Hematopoietic multipotent progenitor cell treated with erythropoietin and hydrocortisone succinate and interleukin-3 and kit ligand, for 15 days (in vitro differentiated cells): ENCODE measurements at places on chromosomes 5 and 9.

DNA sequence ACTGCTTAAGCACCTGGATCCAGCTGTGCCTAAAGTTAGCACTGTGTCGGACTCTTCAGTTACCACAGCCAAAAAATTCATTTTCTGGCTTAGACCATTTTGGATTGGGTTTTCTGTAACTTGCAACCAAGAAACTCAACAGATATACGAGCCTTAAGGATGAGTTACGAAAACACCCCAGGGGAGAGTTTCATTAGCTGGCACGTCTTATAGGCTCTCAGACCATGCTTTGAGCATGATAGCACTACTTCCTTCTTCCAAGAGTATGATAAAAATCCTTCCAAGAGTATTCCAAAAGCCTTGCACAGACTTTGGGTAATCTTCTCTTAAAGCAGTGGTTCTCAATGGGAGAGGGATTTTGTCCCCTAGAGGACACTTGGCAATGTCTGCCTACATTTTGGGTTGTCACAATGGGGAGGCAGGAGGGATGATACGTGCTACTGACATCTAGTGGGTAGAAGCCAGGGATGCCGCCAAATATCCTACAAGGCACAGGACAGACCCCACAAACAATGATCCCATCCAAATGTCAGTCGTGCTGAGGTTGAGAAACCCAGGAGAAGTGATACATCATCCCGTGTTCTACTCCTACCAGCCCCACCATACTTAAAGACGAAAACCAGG is 64.8 kb downstream of the SMIM23 start:
- peak; percentile 28 for DNase-seq

DNA sequence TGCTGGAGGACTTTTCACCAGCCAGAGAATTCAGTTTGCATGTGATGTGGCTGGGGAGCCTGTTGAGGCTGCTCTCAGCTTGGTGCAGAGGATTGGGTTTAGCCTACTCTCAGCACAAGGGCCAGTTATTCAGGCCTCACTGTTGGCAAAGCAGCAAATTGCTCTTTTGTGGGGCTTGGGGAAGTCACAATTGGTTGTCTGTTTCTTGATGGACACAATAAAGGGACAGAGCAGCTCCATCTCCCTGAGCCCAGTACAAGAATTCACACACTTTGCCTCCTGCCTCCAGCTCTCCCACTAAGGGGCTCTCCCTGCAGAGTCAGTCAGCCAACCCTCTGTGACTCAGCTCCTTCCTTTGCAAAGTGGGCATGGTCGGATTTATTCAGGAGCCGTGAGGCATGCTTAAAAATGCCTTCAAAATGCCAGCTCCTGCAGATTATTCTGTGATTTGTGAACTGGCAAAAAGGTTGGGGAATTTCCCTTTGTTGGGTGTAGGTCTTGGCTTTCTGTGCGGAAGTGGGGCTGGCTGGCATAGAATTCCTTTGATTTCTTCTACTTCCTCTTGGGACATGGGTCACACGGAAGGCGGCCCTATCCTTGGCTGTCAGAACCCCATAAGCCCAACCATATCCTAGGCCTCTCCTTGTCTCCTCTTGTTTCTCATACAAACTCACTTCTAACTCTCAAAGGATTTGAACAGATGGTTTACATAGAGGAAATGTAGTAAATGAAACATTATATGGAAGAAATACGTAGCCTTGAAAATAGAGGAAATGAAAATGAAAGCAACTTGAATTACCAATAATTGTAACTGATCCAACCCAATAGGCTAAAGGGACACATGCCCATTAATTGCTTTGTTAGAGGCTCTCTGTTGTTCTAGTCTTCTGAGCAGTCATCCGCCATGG is 118.7 kb upstream of the CD180 start:
- no peak for DNase-seq

DNA sequence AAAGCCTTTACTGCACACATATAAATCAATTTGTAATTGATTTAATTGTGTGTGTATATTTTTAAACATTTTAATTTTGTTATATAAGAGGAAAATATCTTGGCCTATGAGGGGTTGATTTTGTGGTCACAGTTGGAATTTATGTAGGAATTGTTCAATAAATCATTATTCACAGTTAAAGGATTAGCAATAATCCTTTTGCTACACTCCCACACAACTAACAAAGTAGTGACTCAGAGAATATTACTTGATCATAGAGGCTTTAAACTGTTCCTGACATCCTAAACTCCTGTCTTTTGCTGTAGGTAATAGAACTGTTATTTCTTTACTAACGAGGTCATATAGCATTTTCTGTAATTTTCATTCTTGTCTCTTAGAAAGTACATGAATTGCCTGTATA is 95.5 kb downstream of the ZCCHC7 start:
- no peak for DNase-seq

DNA sequence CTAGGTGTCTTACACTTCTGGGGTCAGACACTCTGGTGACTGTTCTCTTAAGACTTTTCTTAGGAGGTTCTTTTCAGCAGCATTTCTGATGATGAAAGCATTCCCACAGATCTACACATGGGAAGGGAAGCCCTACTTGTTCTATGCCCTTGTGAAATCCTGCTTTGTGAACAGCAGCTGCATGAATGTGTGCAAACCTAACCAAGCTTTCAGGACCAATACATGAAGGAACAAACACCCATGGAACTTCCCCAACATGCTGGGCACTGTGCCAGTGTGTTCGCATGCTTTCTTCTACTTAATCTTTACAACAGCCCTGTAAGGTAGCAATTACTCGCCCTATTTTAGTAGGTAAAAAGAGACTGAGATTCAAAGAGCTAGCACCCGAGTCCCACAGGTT is 439.9 kb upstream of the KLF4 start:
- no peak for DNase-seq

- DNase-seq, result no peak
Observed at GRCh38 chr5:128213340-128213739, 129.8 kb downstream of the SLC12A2 start.

DNA sequence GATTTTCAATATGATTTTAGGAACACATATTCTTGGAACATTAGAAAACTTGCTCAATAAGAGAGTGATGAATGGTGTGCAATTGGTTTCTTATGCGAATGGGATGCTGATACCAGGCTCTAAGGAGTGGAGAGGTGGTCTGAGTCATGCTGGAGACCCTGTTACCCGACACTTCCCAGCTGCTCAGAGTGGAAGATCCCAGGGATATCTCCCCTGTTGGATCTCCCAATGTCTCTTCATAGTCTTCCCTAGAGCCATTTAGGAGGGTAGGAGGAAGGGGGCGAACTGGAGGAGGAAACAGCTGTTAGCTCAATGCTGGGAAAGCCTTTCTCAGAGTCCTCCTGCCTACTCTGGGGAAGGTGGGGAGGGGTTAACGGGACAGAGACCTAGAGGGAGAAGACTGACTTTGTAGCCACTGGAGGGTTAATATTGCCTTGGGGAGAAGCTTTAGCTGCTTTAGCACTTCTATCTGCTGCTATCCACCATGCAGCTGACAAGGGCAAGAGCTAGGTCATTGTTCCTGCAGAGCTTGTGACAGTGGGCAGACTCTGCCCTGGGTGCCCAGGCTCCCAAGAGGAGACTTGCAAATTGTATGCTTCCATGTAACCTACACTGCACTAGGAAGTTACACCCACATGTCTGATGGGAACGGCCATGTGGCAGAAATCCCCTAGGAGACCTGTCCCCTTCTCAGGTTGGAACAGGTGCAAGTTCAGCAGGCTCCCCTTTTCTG is 301.0 kb downstream of the GADD45G start:
- DNase-seq, result no peak

DNA sequence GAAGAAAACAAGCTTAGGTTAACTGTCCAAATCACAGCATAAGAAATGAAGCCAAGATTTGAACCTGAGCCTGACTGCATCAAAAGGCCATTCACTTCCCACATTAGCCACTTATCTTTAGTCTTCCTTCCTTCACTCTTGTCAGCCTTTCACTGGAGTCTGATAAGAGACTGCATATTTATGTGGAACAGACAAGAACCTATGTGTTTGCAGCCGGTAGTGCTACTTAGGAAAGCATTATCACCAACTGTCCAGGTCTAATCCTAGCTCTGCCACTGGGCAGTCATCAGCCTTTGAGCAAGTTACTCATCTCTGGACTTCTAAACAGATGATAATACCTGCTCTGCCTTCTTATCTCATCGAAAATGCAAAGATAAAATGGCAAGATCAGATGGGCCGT is 12.1 kb upstream of the ATP6V0E1 start:
- DNase-seq, result no peak

DNA sequence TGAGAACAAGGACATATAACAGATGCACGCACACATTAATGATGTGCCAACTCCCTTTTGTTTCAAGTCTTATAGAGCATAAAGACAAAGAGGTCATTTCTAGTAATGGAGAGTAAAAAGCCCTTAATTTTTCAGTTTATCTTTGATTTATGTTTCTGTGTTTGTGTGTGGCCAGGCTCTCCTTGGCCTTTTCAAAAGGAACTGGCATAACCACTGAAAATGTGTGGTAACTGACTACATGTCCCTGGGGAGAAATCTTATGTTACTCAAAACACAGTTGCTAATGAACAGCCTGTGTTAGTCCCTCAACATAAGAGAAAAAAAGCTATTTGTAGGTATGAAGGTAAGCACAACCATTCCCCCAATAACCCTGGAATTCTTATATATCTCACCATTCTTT is 47.6 kb upstream of the SHOC1 start:
- no peak for DNase-seq

DNA sequence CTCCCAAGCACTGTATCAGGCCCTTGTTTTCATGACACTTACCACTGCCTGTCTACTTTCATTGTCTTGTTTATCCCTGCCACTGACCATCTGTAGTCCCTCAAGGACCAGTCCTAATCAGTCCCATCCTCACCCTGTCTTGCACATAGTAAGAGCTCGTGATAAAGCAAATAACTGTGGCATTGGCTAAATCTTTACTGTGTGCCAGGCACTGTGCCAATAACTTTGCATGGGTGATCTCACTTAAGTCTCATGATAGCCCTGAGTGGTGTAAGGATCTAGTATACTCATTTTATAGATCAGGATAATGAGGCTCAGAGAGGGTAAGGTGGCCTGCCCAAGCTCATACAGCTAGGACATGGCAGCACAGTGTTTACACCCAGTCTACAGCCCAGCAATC is 5.6 kb downstream of the CDX1 start:
- no peak for DNase-seq

- DNase-seq, result no peak
Observed at GRCh38 chr9:5042661-5043178, 57.6 kb downstream of the JAK2 start.

- DNase-seq, result no peak
Observed at GRCh38 chr9:133448487-133448972, 11.2 kb upstream of the CACFD1 start.

DNA sequence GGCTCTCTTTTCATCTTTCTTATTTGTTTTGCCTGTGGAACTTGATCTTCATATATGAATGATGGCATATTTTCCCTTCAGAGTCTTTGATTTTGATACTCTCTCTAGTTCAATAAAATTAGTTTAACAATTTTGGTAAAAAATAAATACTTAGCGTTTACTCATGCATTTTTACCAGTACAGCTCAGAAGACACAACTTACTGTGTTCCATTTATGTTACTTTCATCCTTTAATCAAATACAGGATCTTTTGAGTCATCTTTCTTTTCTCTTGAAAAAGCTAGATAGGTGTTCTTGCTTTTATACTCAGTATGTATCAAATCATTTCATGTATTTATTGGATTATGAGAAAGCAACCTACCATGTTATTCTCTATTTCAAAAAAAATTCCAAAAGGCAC is 47.1 kb upstream of the RICTOR start:
- DNase-seq, result no peak

GRCh38 chr9:26685818-26686217 is 206.8 kb downstream of the CAAP1 start:
- DNase-seq, result no peak

GRCh38 chr5:78574731-78575161 is 73.8 kb downstream of the LHFPL2 start:
- no peak for DNase-seq

- no peak for DNase-seq
Observed at GRCh38 chr5:43616535-43616934, 13.6 kb downstream of the NNT start.

- peak; percentile 25 for DNase-seq
Observed at GRCh38 chr9:121744002-121744686, 92.7 kb downstream of the DAB2IP start.

- no peak for DNase-seq
Observed at GRCh38 chr5:112552791-112553190, 133.7 kb upstream of the EPB41L4A start.

- peak; percentile 13 for DNase-seq
Observed at GRCh38 chr9:102106439-102106838, 368.0 kb upstream of the GRIN3A start.

DNA sequence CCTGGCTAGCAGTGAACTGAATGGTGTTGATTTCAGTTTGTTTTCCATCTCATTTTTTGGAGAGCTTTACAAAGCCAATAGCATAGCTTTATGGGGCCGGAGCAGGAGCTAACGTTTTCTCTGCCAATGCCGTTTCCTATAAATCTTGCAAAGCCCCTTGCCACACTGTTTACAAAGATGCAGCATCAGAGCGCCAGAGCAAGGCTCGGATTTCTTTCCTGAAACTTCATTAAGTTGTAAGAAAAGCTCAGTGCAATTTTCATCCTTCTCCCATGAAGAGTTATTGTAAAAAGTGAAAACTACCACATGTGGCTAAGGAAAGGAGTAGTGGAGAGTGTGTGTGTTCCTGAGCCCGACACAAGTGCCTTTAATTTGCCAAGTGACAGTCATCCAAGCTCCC is 178.2 kb upstream of the GDNF start:
- no peak for DNase-seq

- no peak for DNase-seq
Observed at GRCh38 chr5:74209571-74209970, 431.0 kb downstream of the ENC1 start.

GRCh38 chr5:25649628-25650265 is 1005.0 kb upstream of the CDH10 start:
- DNase-seq, result no peak

- DNase-seq, result no peak
Observed at GRCh38 chr9:108950168-108950567, 16.0 kb downstream of the ABITRAM start.

- DNase-seq, result no peak
Observed at GRCh38 chr5:157963244-157963643, 104.3 kb upstream of the CLINT1 start.

DNA sequence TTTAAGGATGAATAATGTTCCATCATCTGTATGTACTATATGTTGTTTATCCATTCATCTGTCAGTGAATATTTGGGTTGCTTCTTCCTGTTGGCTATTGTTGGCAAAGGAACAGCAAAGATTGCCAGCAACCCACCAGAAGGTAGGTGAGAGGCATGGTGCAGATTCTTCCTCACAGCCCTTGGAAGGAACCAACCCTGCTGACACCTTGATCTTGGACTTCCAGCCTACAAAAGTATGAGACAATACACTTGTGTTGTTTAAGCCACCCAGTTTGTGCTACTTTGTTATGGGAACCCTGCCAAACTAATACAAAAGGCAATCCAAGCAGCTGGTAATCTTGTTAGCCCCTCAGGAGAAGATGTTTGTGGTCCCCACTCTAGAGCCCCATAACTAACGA is 122.0 kb downstream of the CARTPT start:
- DNase-seq, result no peak

- no peak for DNase-seq
Observed at GRCh38 chr5:37816883-37817282, 23.0 kb downstream of the GDNF start.
